ENCODE measurements at places on chromosomes 12 and 14.

DNA sequence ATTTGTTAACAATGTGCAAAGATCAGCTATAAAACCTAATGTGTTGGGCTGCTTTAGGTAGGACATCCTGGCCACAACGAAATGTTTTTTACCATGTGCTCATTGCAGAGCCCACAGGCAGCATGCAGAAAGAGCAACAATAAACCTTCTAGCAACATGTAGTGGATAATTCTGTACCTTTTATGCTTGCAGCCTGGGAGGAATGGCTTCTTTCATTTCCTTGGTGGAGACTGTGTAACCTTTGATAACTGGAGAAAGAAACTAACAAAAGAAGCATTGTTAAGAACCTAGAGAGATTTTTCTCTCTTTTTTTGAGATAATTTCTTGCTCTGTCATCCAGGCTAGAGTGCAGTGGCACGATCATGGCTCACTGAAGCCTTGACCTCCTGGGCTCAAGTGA is 225.5 kb upstream of the PRICKLE1 start:
- DNase-seq = no peak

- DNase-seq = no peak
Measured at GRCh38 chr12:80129895-80130530, 30.7 kb downstream of the OTOGL start.

- no peak for DNase-seq
Measured at GRCh38 chr12:93256256-93256969, 121.3 kb upstream of the NUDT4 start.

DNA sequence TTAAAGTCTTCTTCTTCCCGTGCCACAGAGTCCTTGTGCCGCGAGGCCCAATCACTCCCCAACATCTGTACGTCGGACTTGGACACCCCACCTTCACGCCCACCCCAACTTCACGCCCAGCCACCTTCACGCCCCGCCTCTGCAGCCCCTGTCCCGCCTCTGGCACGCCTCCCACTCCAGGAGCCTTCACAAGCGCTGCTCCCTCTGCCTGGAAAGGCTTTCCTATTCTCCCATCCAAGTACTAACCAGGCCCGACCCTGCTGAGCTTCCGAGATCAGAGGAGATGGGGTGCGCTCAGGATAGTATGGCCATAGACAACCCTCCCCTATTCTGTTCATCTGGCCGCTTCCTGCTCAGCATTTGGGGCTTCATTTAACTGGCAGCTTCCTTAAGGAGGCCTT is 17.3 kb upstream of the EIF5 start:
- no peak for DNase-seq

DNA sequence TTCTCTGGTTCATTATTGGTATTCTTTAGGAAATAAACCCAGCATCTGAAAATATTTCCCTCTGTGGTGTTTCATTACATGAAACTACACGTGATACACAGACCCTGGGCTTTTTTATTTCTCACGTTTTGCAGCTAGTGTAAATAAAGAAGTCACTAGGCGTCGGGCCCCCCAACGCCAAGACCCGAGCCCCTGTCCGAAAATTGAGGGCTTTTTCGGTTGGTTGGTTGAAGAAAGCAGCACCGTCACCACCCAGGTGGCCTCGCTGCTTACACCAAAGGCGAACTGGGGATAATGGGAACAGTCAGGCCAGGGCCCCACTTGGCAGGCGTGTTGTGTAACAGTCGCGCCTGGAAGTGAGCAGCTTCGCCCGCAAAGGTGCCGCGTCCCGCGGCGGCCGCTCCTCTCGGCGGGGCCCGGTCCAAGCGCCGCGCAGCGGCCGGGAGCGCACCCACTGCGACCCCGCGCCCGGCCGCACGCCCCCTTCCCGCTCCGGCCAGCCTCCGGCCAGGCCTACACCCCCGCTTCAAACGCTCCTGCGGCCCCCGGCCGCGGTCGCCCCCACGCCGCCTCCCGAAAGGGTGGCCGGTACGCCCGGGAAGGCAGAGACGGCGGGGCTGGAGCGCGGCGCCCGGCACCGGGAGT is 1.2 kb downstream of the DUSP16 start:
- DNase-seq = no peak

- no peak for DNase-seq
Measured at GRCh38 chr14:63963439-63963838, 110.6 kb downstream of the SYNE2 start.

DNA sequence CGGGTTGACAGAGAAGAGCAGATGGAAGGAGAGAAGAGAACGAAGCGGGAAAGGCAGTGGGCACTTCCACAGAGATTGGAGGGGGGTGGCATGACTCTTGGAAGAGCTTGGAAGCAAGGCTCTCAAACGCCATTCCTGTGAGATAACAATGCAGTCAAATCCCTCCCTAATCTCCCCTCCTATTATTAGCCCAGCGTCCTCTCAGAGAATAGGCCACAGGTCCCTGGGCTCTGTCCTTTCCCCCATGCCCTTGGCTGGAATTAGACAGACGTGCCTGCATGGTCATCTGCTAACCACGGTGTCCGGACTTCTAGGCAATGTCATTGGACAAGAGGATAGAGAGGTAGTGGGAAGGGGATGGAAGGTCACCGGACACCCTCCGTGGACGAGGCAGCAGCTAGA is 8.0 kb upstream of the MYH7 start:
- no peak for DNase-seq

DNA sequence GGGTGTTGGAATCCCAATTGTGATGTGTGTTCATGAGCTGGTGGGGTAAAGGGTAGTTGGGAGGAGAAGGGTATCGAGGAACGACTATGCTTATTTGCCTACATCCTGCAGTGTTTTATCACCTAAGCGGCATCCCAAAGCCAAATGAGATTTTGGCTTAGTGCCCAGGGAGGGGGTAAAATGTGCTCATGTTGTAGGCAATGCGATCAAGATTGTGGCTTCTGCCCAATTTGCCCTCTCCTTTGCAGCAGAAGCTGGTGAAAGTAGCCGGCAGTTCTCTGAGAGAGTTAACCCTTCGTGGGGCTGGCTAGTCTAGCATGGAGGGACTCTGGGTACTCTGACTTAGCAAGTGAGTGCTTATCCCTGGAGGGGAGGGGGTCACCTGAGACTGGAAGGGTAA is 753 bp downstream of the RPH3A start:
- DNase-seq = no peak

DNA sequence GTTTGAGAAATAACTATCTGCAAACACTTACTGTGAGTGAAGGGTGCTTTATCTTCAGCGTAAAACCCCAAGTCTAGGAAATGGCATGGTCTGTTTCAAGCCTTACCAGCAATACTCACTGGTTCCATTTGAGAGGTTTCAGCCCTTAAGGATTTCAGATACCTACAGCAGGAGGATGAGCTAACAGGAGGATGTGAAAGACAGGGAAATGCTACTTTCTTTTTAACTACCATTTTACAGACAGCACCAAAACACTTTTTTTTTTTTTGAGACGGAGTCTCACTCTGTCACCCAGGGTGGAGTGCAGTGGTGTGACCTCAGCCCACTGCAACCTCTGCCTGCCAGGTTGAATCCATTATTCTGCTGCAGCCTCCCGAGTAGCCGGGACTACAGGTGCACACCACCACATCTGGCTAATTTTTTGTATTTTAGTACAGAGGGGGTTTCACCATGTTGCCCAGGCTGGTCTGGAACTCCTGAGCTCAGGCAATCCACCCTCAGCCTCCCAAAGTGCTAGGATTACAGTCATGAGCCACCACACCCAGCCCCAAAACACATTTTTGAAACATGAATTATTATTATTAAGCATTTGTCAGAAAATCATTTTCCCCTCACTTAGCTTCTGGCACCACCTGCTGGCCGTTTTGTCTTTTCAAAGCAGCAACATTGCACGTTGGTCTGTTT is 4.6 kb downstream of the MTRFR start:
- DNase-seq = peak; percentile 73

DNA sequence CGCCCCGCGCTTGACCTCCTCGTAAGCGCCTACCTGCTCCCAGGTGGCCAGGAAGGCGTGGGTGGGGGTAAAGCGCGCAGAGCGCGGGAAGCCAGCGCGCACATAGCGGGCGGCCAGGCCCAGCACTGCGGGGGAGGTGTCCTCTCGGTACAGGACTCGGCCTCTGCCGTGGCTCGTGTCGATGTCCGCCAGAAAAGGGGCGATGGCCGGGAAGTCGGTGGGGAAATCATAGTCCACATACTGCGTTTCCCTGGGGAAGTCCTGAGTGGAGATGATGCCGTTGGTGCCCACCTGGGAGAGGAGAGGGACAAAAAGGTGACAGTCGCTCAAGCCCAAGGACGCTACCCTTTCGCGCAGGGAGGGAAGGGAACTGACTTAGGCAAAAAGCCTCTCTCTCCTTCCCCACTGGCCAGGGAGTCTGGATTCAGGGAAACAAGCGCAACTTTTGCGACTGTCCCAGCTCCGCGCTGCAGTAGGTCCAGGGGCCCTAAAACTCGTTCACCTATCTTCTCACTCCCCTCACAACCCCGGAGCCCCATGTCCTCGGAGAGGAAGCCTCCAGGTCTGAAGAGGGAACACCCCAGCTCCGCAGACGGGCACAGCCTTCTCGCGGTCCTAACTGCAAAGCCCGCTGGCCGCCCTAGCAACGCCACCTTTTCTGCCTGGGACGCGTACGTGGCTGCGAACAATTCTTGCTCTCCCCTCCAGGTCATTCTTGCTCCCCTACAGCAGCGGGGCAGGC is 815 bp downstream of the NID2 start:
- DNase-seq = no peak

DNA sequence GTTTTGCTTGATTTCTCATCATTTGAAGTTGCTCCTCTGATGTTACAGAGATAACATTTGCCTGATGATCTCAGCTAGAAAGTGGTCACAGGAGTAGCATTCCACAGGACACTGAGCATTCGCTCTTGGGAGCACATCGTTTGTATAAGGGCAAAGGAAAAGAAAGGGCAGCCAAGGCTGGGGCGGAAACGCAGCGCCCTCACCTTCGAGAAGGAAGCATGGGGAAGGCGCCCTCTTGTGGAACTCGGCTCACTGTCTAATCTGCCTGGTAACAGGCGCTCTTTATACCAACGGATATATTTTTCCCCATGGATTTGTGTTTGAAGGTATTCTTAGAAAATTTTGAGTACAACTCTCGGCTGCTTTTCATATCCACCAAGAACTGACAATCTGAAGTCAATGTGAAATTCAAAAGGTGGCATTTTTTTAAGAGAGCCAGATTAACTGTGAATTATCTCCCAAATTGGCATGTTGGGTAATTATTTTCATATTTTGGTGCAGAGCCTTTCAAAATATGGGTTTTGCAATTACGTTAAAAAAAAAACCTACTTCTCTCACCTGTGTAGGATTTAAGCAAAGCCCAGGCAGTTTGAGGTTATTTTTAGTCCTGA is 172.7 kb downstream of the CAND1 start:
- peak; percentile 70 for DNase-seq

DNA sequence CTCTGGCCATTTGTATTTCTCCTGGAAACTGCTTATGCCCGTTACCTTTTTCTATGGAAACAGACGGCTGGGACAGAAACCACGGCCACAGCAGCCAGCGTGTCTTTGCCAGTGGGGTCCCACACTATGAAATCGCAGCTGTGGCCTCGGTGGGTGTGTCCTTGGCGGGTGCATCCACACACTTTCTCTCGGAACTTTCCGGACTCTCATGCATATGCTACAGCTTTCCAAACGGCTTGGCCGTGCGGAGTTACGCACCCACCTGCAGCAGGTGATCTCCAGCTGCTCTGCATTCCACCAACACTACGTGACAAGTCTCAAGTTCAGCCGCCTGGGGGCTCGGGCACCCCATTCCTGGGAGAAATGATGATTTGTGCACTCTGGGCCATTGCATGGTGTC is 1.3 kb upstream of the BTBD6 start:
- DNase-seq = no peak

- DNase-seq = no peak
Measured at GRCh38 chr14:95535226-95536021, 574 bp downstream of the GLRX5 start.

- DNase-seq = no peak
Measured at GRCh38 chr12:71475280-71475679, 35.7 kb downstream of the LGR5 start.

GRCh38 chr12:1640328-1641234 is 11.6 kb downstream of the WNT5B start:
- DNase-seq = no peak

DNA sequence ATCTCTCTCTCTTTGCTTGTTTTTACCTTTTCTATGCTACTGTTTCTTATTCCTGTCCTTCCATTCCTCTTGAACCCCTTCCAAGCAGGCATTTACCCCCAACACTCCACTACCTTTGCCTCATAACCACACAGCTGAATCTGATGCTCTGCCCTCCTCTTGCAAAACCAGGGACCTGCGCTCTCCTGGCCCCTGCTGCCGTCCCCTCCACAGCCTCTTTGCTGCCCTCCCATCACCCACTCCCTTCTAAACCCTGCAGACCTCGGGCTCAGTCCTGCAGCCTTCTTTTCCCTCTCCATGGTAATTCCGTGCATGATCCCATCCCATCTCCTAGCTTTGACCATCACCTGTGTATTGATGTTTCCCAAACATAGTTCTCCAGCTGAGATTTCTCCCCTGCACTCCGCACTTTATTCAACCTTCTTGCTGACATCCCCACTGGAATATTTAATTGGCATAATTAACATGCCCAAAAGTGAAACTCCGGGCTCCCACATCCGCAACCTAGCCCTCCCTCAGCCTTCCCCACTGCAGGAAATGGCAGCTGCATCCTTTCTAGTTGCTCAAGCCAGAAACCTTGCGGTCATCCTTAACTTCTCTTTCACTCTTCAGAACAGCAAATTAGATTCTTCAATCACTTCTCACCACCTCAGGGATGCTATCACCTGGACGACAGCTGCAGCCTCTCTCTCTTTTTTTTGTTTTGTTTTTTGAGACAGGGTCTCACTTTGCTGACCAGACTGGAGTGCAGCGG is 16.0 kb downstream of the FIGNL2 start:
- no peak for DNase-seq

DNA sequence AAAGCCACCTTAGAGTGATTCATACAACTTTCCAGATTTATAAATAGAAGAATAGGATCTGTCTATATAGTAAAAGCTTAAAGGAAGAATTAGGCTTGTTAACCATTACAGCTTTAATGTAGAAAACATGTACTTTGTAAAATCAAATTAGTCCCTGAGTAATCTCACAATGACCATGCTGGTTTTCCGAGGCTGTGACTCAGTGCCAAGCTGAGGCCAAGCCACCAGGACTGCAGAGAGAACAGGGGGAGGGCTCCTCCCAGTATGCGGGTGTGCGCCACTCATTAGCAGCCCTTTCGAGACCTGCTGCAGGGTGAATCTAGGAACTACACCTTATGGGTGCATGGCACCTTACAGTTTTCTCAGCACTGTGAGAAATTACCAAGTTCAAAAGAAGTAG is 167.0 kb downstream of the EFCAB11 start:
- DNase-seq = no peak

DNA sequence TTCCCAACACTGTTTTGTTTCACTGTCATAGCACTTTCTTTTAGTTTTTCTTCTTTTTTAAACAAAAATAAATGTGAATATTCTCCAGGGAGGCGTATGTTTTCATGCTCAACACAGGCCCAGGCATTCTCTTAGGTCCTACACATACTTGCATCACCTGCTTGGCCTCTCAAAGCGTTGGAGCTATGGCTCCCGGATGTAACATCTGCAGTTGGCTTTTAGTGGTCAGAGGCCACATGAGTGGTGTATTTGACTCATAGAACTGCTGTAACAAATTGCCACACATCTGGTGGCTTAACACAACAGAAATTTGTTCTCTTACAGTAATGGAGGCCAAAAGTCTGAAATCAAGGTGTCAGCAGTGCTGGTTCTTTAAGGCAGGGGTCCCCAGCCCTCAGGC is 44.6 kb upstream of the VRK1 start:
- no peak for DNase-seq

All from omental fat pad (tissue), 4 donors.